ENCODE measurements at places on chromosomes 2 and 18.
A peak's percentile ranks its signal among the peaks of the same experiment; 100 is the strongest.

- no peak for DNase-seq
Observed at GRCh38 chr2:1207962-1208510, 205.2 kb upstream of the TPO start.

GRCh38 chr2:211114826-211115455 is 558.5 kb downstream of the CPS1 start:
- DNase-seq: no peak

GRCh38 chr2:2127467-2127866 is 203.6 kb downstream of the MYT1L start:
- no peak for DNase-seq

DNA sequence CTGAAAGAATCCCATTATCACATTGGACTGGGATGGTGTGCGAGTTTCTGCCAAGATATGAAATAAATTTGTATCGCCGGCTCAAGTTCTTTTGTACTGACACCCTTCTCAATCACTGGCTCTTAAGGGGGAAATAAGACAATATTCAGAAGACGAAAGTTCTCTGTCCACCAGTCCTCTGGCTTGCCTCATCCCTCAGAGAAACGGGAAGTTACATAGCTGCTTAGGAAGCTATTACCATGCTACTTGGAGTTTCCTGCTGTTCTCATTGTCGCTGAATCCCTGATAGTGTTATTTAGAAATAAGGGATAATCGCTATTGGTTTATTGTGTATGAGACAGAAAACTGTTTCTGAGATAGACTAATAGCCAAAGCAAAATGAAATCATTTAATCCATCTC is 205.0 kb upstream of the ZNF521 start:
- DNase-seq: no peak

- DNase-seq: no peak
Observed at GRCh38 chr2:26850000-26850431, 2.1 kb downstream of the DPYSL5 start.

- no peak for DNase-seq
Observed at GRCh38 chr2:1821530-1821929, 77.2 kb upstream of the PXDN start.

DNA sequence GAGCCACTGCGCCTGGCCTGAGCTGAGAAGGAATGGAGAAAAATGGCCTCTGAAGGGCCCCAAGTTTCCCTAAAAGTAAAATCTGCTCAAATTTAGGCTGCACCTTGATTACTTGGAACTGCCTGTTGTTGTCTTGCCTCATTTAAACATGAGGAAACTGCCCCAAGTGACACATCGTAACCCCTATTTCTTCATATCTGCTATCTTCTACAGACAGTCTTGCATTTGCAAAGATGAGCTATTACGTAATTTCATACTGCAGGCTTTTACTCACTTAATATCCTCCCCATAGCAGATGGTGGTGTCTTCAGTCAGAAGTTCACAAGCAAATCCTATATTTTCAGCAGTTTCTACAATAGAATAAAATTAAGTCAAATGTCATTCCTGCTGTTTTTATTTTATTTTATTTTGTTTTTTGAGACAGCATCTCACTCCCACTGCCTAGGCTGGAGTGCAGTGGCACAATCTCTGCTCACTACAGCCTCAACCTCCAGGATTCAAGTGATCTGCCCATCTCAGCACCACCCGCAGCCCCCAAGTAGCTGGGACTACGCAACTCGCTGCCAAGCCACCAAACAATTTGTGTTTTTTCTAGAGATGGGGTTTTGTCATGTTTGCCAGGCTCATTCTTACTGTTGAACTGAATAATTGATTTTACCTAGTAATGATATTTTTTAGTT is 45.3 kb upstream of the NARS1 start:
- no peak for DNase-seq

- no peak for DNase-seq
Observed at GRCh38 chr2:151410485-151410834, 758 bp downstream of the RIF1 start.

DNA sequence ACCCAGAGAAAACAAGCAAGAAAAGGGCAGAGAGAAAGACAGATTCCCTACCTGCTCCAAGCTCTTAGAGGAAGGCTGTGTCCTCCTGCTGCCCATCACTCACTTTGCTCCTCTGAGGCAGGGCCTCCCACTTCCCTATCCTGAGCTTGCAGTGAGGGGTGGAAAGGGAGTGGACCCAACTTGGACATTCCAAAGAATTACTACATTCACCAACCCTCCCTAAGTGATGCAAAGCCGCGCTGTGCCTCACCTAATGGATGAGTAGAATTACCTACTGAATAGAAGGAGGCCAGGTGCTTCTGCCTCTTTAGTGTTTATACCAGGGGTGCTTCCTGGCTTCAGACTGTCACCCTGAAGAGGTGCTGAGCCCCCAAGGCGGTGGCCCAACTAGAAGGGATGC is 5.6 kb upstream of the OSR1 start:
- DNase-seq: no peak

GRCh38 chr2:231356466-231356844 is 39.1 kb upstream of the B3GNT7 start:
- DNase-seq: no peak

- DNase-seq: no peak
Observed at GRCh38 chr2:38371235-38371634, 5.8 kb downstream of the ATL2 start.

- DNase-seq: peak; percentile 65
Observed at GRCh38 chr2:241224018-241224850, 35.8 kb downstream of the ANO7 start.

Data from hypothalamus (tissue), 51 donors.